ENCODE measurements at places on chromosomes 6 and 20. TPM values are rescaled to one million over a fixed set of nuclear protein-coding genes. Genes with fewer than 3 reads are reported as not detected.

DNA sequence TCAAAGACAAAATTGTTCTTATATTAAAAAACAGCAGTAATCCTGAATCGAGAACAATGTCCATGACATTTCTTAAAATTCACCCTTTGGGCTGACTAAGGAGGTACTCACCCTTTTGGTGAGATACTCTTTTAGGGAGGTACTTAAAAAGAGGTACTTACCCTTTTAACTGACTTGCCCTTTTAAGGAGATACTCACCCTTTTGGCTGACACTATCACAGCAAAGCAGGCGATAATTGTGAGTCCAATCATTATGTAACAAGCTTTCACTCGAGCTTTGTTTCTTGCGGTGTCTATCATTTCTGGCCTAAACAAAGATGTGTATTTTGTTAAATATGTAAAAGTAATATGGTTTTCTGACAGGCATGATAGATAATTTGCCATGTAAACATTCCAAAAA lies 3.7 kb downstream of the FAM162B start:
- no peak for DNase-seq

GRCh38 chr6:3524456-3524855 lies 67.6 kb upstream of the SLC22A23 start:
- no peak for DNase-seq

GRCh38 chr6:133741375-133741861 lies 147.5 kb upstream of the TCF21 start:
- no peak for DNase-seq

Gene RPS21
- total RNA-seq: 661 TPM

DNA sequence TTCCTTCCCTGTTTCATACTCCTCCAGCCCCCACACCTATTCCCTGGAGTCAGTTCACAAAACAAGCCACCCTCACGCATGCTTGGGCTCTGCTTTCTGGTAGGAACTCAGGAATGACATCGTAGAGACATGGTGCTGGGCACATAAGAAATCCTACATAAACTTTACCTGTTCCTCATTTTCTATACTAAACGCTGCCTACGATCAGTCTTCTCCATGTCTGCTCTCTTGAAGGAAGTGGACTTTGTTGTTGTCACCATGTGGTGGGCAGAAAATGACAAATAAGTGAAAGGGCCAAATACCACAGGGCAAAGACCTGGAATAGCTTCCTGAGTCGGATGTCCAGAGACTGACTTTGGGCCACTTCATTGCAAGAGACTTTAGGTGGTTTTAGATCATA lies 10.1 kb downstream of the MYLK4 start:
- DNase-seq: no peak

GRCh38 chr6:17867880-17868279 lies 119.6 kb downstream of the KIF13A start:
- DNase-seq: no peak

- DNase-seq: no peak
Observed at GRCh38 chr6:56688521-56688920, 45.8 kb upstream of the DST start.

Gene ULBP2
- 0.93 TPM for total RNA-seq

Gene FOXQ1
- total RNA-seq: not detected

DNA sequence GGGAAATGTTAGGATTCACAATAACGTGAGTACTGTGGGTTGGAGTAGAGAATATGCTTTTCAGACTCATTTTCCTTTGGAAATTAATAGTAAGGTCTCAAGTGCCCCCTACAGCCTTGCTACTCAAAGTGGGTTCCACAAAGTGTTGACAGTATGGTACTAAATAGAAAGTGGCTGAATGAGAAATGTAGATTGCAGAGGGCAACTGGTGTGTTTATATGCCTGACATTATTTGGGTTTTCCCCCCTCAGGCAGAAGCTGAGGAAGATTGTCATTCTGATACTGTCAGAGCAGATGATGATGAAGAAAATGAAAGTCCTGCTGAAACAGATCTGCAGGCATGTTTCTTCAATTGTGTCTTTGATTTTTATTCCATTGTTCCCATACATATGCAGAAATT lies 5.6 kb downstream of the FBXO9 start:
- DNase-seq: no peak

DNA sequence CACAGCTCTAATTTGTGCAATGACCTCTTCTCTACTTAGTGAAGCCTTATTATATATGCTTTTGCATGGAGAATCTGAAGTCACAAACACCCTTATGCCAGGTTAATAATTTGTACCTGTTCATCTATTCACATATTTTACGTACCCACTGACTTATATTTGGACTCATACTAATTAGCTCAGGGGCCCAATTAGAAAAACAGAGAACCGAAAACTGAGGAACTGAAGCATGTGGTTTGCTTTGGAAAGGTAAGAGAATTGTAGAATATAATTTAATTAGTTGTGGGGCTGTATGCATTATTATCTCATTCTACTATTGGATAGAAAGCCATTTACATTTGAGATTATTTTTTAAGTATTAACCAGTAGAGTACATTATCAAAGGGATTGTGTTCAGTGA lies 805.9 kb upstream of the CITED2 start:
- DNase-seq: no peak

- no peak for DNase-seq
Observed at GRCh38 chr20:1661542-1662299, 4.1 kb upstream of the SIRPG start.

GRCh38 chr6:111748231-111748647 lies 125.0 kb downstream of the FYN start:
- DNase-seq: no peak

DNA sequence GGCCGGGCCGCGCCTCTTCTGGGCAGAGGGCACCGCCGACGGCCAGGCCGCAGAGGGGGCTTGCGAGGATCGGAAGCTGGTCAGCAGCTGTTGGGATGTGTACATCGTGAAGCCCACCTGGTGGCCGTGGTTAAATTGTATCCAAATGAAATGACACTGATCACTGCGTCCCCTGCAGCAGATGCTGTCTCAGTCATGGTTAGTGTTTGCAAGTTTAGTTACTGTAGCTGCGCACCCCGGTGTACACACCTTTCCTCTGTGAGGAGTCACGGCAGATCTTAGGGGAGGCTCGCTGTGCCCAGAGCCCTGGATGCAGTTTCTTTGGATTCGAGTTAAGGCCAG lies 653 bp downstream of the NAA20 start:
- DNase-seq: no peak

Gene ABHD16B
- total RNA-seq: not detected

DNA sequence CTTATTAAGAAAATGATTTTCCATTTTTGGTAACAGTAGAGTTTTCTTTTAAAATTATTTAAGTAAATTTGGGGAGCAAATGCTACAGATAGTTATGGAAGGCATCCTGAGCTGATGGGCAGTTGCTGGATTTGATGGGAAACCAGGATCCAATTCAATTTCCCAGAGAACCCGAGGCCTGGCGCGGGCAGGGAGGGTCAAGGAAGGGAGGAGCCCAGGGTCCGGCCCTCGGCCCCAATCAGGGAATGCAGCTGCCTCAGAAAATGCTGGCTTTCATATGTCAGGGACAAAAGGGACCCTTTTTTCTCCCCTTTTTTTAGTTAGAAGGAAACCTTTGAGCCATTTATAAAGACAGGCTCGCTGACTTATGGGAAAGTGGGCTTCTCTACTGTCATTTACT lies 42.1 kb downstream of the CTCFL start:
- DNase-seq: no peak

Gene TMEM151B
- total RNA-seq: not detected

GRCh38 chr20:49894073-49894470 lies 21.3 kb downstream of the SPATA2 start:
- DNase-seq: no peak

- peak; percentile 29 for DNase-seq
Observed at GRCh38 chr6:148969603-148970061, 222.8 kb downstream of the UST start.

- no peak for DNase-seq
Observed at GRCh38 chr6:89566930-89567629, 71.5 kb downstream of the LYRM2 start.

Gene FLRT3
- 0.05 TPM for total RNA-seq

Gene SLC22A3
- total RNA-seq: 1.0 TPM

DNA sequence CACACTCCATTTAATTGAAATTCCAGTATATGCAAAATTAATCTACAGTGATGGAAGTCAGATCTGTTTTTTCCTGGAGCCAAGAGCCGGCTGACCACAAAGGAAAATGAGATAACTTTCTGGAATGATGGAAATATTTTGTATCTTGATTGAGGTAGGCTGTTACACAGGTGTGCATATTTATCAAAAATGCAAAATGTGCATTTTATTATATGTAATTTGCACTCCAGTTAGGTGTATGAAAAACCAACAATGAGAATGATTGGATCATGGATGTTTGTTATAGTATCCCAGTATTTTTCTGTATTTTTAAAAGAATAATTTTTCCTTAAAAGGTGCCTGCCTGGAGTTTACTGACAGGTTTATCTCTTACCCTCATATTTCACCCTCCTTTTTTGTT lies 242.0 kb upstream of the JAG1 start:
- DNase-seq: no peak

DNA sequence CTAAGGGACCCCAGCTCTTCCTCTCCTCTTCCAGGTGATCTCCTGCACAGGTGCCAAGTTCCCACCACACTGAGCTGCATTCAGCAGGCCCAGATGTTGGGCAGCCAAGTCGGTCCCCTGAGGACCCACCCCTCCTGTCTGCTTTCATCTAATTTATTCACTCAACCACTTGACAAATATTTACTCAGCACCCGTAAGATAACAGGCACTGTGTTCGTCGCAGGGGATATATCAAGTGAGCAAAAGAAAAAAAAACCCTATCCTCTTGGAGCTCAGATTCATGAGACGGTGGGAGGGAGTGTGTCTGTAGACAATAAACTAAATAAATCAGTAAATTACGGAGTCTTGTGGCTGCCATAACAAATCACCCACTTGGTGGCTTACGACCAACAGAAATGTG lies 143.6 kb downstream of the MRPL14 start:
- no peak for DNase-seq

DNA sequence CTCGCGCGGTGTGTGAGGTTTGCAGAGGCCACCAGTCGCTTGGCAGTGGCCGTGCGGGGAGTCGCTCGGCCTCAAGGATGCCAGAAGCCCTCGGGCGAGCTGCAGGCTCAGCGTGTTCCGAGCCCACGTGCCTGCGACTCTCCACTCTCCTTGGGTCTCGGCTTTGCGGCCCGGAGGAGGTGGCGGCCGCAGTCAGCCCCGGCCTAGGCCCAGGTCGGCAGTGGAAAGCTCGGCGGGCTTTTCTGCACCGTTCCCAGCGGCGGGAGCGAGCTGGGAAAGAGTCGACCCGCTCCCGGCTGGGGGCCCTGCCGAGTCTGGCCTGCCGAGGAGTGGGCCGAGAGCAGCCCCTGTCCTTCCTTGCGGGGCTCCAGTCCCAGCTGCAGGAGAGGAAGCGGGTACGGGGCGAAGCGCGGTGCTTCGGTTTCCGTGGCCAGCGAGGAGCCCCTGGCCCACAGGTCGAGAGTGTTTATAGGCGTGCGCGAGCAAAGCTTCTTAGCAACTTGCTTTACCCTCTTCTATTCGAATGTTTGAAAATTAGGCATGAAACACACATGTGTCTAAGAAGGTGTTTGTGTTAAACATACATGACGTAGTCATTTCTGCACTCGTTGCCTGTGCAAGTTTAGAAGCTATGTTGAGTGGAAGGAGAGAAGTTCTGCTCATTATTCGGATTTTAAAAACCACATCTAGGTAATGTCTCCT lies 5.6 kb downstream of the FOXC1 start:
- no peak for DNase-seq

DNA sequence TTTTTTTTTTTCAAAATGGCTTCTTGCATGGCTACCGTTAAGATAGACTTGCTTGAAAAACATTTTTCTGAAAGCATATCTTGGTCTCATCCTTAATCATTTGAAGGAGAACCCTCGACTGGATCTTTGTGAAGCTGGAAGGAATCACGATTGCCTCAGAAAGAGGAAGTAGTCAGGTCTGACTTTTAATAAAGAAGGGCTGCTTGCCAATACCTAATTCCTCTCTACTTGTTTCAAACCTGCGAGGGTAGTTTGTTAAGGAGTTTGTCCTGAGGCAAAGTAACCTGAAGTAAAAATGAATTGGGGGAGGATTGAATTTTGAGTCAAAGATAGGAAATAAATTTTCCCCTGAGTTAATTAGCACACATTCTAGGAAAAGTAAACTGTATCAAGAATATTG lies 288.1 kb upstream of the MAP3K7 start:
- DNase-seq: no peak

- DNase-seq: no peak
Observed at GRCh38 chr20:50783903-50784302, 11.0 kb upstream of the BCAS4 start.

- DNase-seq: no peak
Observed at GRCh38 chr6:11919771-11920440, 92.2 kb upstream of the HIVEP1 start.

DNA sequence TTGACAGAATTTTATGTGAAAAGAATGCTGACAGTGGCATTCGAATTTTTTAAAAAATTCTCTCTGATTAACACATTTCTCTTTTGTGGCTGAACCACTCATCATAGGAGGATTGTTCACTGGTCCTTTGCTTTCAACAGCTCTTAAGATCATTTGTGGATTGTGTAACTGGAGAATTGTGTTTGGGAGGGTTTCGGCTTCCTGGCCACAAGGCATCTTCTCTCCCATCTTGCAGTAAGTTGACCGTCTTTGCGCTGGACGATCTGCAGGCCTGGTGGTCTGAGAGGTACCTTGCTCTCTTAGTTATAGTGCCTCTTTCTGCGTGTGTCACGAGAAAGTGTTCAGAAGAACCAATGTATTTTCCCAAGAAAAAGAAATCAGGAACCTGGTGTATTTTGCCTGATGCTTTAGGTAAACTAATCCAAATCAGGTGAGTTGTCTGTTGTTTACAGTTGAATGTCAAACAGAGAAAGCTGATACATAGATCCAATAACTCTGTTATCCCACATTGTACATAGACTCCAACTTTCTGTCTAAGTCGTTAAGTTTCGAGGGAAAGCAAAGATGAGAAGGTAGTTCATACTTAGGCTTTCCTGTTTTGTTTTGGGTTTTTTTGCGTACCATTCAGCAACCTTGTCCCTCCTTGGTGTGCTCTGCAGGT lies 14.8 kb upstream of the EXOC2 start:
- DNase-seq: no peak

Gene SIGLEC1
- total RNA-seq: 6.4 TPM

Gene SLCO4A1
- 12.7 TPM for total RNA-seq

Gene ECT2L
- total RNA-seq: 1.6 TPM

Gene FOXC1
- total RNA-seq: 7.1 TPM

DNA sequence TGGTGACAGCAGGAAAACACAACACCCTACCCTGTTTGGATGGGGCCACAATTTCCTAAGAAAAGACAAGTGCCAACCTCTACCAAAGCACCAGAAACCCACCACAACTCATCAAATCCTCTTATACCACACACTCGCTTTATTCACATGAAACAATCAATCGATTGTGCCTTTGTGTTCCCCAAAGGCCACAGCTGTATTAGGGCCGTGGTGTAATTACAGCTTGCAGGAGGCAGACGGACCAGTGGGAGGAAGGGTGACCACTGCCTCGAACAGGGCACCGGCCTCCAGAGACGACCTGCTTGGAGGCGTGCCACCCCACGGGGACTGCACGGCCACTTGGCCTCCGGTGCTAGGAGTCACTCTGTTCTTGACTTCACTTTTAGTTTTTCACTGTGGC lies 264.1 kb downstream of the FOXC1 start:
- DNase-seq: no peak

Gene SSTR4
- total RNA-seq: not detected

Measured in left ventricle myocardium inferior (tissue), 1 donor.